ENCODE measurements at places on chromosomes 5 and 9.

DNA sequence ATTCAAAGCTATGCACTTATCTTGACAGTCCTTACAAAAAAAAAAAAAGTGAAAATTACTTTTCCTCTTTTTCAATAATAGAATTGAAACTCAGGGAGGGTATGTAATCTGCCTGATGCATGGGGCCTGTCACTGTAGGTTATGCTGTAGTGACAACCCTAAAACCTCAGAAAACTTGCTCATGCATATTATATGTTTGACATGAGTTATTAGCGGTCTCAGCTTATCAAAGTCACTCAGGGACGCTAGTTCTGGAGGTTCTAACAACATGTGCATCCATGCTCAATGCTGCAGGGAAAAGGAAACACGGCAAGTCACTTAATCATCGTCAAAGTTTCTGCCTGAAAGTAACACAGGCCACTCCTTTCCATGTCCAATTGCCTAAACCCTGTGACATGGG, 78.4 kb upstream of the TMEM252 start:
- no peak for DNase-seq

- peak; percentile 93 for DNase-seq
These were observed at the start of gene CCNH for GRCh38 chr5:87412630-87413342. CCNH (minus strand) TSS chr5:87412930; CDS start chr5:87412794, 136 bp downstream.

DNA sequence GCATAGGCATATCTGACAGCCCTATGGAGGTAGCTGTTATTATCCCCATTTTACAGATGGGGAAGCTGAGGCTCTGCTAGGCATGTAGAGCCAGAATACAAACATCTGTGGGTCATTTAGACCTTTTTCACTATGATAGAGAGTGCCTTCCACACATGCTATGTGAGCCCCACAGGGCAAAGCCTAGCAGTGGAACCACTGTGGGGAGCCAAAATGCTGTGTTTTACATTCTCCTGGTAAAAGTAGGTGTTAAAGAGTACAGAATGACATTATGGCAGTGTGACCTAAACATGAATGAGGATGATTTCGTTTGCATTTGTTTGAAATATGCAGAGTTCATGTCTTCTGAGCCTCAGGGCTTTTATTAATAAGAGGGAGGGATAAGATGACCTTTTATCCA, 265.2 kb downstream of the MAST4 start:
- no peak for DNase-seq

GRCh38 chr5:41433552-41434181, 76.7 kb downstream of the PLCXD3 start:
- DNase-seq: no peak

- DNase-seq: no peak
These were observed 57.8 kb upstream of the RAI14 start for GRCh38 chr5:34598177-34598794.

DNA sequence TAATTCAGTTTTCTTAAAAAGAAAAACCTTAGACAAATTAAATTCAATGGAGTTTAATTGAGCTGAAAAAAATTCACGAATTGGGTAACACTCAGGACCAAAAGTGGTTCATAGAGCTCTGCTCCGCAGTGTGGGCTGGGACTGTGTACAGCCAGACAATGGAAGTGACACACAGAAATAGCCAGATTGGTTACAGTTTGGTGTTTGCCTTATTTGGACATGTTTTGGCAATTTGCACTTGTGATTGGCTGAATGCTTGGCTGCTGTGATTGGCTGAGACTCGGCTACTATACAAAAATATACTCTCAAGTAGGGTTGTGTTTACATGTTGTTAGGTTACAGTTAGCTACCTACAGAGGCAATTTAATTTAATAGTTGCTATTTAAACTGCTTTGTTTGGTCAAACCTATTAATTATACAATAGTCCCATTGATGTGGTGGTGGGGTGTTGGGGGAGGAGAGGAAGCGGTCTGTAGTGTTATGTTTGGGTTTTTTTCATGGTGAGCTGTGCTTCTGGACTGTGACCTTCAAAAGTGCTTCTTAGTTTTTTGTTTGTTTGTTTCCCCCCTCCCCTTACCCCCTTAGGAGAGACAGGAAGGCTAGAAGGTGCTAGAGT, 95.2 kb downstream of the CNTLN start:
- no peak for DNase-seq
